ENCODE measurements at places on chromosomes 7 and 10.

DNA sequence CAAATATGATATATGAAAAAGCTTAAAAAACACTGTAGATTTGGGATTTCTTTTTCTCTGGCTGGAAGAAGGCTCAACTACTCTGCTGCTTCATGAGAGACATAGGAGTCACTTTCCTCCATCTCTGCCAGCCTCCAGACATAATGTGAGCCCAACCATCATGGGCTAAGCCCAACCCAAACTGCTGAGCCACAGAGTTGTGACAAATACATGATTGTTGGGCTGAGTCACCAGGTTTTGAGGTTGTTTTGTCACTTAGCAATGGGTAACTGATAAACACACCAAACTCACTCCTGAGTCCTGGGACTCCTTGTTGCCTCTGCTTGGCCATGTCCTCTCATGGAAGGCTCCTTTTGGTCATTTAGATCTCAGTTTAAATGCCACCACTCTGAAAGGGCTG, 381.8 kb upstream of the FZD8 start:
- peak; percentile 97 for DNase-seq

- DNase-seq, result no peak
Measured at GRCh38 chr7:130958846-130959245, 224.8 kb upstream of the KLF14 start.

DNA sequence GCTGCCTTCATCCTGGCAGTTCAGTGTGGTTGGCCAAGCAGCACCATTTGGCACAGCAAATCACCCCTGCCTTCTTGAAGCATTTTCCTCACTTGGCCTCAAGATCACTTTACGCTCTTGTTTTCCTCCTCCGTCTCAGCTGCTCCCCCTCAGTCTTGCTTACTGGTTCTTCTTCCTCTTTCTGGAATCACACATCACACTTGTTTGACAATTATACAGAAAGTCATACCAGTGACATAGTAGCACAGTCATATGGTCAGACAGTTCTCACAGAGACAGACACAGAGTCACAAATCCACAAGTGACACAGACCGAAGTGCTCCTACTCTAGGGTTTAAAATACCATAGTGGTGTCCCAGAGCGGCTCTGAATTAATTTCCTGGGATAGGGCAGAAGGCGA, 43.8 kb upstream of the ARL4A start:
- DNase-seq, result no peak

DNA sequence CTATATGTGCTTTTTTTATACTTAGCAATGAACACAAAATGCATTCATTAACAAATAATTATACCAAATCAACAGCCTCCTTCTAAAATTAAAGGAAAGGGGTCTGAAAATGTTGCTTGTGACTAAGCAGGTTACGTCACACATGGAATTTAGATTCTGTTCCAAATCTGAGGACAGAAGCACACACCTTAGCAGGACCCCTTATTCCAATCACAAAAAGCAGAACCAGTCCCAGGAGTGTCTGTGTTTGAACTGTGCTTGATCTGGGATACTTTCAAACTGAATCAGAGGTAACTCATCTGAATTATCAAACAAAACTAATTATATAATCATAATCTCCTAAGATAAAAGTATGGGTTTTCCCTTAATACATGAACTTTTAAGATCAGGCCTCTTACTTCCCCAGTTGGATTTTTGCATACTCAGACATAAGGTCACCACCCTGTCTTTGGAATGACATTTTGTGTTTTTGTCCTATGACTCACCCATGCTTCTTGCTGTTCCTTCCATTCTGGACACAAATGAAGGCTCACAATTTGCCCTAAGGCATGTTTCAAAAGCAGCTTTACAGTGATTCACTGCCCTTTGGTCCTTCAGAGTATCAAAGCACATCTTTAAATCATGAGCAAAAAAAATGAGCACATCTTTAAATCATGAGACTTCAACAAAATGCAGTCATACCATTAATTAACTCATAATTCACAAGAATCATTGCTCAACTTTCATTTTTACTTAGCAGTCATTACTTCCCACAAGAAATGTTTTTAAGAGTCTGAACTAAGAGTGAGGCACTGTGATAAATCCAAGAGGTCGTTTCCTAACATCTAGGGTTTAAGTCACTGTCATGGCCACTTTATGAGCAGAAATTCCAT, 35.5 kb downstream of the SEMA3C start:
- DNase-seq, result peak; percentile 100

DNA sequence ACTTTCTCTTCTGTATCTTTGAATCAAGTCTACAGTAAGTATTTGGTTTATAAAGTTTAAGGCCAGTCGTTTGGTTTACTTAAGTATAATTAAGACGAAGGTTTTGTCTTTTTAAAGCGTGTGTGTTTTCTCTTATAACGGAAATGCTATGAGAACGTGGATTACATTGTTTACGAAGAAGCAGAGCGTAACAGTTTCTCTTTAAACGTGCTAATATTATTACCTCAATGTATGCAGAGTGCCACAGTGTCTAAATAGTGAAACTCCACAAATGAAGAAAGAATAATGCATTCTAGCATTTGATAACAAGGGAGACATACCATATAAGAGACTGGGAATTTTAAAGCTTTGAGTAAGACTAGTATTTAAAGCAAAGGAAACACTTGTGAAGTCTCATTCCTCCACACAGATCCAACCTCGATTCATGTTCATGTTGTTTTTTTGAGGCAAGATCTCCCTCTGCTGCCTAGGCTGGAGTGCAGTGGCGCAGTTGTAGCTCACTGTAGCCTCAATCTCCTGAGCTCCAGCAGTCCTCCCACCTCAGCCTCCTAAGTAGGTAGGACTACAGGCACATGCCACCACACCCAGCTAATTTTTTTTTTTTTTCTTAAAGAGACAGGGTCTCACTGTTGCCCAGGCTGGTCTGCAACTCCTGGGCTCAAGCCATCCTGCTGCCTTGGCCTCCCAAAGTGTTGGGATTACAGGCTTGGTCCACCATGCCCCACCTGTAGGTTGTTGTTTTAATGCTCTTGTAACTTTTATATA, 75.1 kb downstream of the ANKRD61 start:
- peak; percentile 75 for DNase-seq

GRCh38 chr10:58479045-58479444, 33.6 kb upstream of the BICC1 start:
- peak; percentile 77 for DNase-seq

DNA sequence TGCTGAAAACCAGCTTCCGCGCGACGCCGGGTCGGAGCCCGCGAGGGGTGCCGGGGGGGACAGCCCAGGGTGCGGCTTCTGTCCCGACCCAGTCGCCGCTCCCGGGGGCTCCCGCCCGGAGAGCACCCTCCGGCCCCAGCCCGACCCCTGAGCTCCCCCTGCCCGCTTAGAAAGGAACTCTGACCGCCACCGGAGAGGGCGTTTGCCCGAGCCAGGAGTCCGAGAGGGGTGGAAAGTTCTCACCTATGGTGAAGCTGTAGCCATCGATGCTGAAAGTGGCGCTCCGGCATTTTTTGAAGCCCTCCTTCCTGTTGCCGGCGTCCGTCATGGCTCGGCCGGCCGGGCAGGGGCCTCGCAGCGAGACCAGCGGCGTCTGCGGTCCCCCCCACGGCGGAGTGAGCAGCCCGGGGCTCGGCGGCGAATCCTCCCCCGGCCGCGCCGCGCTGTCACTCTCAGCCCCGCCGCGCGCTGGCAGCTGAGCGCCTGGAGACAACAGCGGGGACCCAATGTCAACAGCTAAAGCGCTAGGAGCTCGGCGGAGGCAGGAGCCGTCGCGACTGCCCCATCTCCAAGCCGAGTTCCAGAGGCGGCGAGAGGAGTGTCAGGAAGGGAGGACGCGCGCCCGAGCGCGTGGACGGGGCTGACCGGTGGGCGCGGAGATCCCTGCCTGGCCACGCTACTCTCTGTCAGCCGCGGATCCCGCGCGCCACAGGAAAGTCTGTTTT, 191.6 kb downstream of the LSM5 start:
- DNase-seq, result no peak

GRCh38 chr10:76043261-76043660, 611.8 kb downstream of the LRMDA start:
- DNase-seq, result no peak

GRCh38 chr7:84949501-84949900, 237.4 kb downstream of the SEMA3D start:
- no peak for DNase-seq

DNA sequence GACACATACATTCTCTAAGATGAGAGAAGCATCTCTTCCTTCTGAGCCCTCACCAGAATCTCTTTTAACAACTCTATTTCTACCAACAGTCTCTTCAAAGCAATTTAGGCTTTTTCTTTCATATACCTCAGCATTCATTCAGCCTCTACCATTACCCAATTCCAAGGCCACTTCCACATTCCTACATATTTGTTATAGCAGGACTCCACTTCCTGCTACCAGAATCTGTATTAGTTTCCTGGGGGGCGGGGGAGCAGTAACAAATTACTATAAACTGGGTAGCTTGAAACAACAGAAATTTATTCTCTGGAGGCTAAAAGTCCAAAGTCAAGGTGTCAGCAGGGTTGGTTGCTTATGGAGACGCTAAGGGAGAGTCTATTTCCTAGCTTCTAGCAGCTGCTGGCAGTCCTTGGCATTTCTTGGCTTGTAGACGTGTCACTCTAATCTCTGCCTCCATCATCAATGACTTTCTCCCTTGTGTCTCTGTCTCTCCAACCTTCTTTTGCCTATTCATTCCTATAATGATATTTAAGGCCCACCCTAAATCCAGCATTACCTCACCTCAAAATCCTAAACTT, 7.4 kb downstream of the PRPS1L1 start:
- DNase-seq, result peak; percentile 48

- DNase-seq, result no peak
Measured at GRCh38 chr10:129771576-129771975, 192.5 kb downstream of the EBF3 start.

DNA sequence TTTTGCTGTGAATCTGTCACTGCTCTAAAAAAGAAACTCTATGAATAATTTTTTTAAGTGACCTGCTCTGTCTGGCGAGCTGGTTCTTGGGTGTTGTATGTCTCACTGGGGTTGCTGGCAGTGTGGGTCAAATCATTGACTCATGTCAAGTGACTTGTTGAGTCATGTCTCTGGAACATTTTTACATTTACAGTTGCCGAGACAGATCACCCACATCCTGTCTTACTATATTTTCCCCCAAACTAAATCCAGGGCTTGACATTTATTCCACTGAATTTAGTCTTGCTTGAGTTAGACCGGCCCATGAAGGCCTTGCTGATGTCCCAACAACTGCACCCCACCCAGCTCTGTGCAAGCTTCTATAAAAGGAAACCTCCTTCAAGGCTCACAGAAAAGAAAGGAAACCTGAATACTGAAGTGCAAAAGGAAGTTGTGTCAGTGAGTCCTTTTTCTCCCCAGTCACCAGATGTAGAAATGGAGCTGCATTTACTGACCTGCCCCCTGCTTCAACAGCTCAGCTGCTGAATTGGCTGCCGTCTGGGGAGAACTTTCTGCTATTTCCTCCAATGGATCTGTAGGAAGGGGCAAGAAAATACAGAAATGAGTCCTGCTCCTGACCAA, 290.3 kb downstream of the TNS3 start:
- DNase-seq, result no peak

DNA sequence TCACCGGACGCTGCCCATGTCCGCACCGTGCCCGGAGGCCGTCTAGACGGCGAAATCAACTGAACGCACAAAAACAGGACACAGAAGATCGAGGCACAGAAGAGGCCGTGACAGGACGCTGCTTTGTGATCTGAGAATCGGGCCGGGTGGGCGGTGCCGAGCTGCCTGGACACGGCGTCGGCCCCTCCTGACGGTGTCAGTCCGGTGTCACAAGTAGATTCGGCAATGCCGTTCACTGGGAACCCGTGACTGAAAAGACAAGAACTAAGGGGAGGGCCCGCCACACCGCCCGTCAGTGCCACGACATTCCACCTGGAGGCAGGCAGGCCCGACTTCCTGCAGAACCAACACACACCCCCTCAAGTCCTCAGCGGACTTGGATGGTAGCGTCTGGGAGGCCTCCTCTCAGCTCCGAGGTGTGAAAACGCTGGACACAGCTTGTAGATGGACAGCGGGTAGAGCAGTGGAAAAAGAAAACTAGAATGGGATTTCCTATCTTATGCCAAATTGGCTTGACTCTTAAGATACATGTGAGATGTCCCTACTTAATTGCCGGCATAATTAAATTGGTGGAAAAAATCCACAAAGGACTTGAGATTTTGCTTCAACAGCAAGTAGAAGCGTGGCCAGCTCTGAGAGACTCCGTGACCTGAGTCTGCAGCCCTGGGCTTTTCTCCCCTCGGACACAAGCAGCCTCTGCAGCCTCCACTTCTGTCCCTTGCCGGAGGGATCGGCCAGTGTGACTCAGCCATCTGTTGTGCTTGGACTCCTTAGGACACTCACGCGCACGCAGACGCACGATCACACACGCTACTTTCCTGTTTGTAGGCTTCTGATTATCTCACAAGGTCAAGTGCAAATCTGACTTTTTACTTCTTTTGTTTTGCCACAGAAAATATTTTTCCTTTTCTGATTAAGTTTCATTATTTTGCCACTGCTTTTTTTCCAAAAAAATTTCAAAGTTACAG, 269.0 kb downstream of the DIP2C start:
- peak; percentile 32 for DNase-seq

DNA sequence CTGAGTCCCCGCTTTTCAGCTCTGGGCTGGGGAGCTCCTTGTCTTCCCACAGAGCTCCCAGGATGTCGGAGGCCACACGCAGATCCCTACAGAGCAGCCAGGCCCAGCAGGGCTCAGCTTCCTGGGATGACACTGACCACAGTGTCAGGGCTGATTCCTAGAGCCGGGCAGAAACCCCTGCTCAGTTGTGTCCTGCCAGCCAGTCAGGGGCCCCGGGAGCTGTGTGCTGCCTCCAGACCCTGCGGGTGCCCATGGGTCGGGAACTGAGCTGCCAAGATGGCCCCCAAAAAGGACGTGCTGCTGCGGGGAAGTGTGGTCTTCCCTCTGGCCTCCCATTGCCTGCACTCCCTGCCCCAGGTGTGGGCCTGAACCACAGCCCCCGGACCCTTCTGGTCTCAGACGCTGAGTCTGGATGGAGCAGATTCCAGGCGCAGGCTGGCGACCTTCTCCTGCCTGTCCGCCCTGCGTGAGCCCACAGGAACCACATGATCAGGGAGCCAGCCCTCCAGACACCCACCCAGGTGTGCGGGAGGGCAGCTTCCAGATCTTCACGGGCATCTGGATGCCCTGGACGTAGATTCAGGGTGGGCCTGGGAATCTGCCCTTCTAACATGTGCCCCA, 217.4 kb downstream of the MAD1L1 start:
- no peak for DNase-seq

DNA sequence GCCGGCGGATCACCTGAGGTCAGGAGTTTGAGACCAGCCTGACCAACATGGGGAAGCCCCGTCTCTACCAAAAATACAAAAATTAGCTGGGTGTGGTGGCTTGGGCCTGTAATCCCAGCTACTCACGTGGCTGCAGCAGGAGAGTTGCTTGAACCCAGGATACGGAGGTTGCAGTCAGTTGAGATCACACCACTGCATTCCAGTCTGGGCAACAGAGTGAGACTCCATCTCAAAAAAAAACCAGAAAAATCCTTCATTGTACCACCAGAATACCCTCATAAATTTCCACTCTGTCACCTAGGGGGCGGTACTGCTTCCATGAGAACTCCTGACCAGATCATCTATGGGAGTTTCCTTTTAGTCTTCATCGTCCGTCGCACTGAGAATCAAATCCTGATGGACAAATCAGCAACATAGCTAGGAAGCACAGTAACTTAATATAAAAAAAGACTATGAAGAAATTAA, 225.8 kb upstream of the KLF14 start:
- peak; percentile 25 for DNase-seq

GRCh38 chr7:88322151-88322550, 15.5 kb upstream of the STEAP4 start:
- no peak for DNase-seq
